ENCODE measurements at places on chromosomes 5 and 9.

- DNase-seq, result no peak
These were observed 395.7 kb upstream of the ACTBL2 start for GRCh38 chr5:57878301-57878722.

DNA sequence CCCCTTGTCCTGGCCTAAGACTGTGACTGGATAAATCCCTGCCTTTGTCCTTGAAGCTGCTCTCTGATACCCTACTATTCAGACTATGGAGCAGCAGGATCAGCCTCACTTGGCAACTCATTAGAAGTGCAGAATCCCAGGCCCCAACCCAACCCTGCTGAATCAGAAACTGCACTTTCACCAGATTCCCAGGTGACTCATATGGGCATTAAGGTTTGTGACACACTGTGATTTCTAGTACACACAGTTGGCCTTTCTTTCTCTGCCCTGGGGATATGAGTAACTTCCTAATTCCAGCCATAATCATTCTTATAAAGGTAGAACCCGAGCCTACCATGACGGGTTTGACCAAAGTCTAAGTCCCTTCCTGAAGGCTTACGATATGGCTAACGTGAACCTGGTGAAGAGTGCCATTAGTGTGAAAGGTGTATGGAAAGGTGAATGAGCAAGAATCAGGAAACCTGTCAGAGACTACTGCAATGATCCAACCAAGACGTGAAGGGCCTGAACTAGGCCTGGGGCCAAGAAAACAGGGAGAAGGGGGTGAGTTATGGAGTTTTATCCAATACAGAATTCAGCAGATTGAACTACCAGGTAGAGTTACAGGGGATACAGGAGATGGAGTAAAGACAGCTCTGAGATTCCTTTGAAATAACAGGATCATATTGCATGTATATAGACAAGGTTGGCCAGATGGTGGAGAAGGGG is 533.0 kb downstream of the BNC2 start:
- DNase-seq, result peak; percentile 86

GRCh38 chr5:51302343-51302742 is 80.9 kb upstream of the ISL1 start:
- DNase-seq, result no peak

DNA sequence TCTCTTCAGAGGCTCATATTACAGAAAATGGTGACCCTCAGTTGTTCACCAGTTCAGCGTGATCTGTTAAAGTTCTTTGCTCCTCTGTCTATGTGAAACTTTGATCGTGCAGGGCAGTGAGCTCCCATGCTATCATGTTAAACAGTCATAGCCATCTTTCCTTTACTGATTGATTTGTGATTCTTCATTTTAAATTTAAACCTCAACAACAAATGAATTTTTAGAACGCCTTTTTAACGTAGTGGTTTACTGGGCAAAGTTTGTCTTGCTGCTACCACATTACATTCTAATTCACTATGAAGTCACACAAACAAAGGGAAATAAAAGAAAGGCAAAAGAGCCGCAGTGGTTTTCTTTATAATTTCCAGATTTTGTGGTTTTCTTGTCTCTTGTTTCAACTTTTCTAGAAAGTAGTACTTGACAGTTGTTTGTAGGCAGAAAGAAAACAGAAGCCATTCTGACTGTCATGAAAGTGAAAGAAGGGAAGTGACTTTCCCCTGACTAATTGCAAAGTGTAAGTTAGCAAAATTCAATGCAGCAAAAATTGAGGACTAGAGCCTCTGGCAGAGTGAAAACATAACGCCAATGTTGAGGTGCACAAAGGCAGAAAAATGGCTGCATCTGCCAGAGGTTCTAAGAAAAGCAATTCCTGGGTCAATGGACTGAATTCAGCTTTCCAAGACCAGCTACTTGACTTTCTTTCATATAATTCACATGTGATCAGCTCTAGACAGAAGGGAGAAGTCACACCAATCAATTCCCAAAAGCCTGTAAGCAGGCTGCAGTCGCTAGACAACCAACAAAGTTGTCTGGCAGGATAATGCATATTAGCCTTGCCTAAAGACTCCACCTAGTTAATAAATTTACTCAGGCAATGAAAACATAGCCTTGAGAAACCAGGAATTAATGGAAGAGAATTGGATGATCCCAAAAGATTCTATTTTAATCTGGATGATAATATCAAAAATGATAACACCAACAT is 7.1 kb upstream of the IFNA6 start:
- no peak for DNase-seq

DNA sequence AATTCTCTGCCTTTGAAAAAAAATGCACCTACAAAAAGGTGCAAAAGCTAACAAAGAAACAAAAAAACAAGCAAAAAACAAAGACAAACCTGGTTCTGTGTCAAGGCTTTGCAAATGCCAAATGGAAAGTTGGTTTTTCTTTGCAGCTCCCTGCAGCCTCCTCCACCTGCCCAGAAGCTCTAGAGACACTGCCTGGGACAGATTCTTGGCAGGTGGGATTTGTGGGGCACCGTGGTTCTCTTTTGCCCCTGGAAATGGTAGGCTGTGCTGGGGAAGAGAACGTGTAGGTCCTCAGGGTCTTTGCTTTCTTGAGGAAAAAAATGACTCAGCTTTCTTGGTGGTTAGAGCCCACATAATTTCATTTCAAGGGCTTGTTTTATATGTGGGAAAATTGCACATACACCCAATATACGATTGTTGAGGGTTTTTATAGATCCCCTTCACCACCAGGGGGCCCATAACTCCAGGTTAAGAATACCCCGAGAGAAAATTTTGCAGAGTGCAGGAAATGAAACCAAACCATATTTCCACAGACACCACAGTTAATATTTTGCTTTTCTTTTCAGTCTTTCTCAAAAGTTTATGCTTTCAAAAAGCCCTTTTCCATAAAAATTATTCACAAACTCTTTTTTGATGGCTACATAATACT is 58.7 kb downstream of the NXNL2 start:
- no peak for DNase-seq

- no peak for DNase-seq
These were observed 239.2 kb downstream of the PIK3R1 start for GRCh38 chr5:68454766-68455165.

- peak; percentile 66 for DNase-seq
These were observed 53.1 kb upstream of the TYRP1 start for GRCh38 chr9:12640016-12640587.

- DNase-seq, result peak; percentile 62
These were observed 24.9 kb downstream of the MELK start for GRCh38 chr9:36597412-36598178.

DNA sequence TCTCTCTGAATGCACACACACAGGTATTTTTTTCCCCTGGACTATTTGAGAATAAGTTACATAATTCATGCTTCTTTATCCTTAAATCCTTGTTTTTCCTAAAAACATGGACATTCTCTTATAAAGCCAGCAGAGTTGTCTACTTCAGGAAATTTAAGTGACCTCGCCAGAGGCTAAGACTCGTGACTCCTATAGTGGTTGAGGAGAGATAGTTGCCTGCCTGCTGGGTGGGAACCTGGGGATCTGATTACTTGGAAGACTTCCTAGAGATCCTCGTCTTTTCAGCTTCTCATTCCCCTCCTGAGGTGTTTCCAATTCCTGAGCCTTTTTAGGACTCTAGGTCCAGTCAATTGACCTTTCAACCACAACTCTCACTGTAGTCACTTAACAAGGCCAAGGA is 5.5 kb downstream of the SLC30A5 start:
- DNase-seq, result no peak

GRCh38 chr5:151825445-151825844 is 53.7 kb downstream of the G3BP1 start:
- DNase-seq, result peak; percentile 64

DNA sequence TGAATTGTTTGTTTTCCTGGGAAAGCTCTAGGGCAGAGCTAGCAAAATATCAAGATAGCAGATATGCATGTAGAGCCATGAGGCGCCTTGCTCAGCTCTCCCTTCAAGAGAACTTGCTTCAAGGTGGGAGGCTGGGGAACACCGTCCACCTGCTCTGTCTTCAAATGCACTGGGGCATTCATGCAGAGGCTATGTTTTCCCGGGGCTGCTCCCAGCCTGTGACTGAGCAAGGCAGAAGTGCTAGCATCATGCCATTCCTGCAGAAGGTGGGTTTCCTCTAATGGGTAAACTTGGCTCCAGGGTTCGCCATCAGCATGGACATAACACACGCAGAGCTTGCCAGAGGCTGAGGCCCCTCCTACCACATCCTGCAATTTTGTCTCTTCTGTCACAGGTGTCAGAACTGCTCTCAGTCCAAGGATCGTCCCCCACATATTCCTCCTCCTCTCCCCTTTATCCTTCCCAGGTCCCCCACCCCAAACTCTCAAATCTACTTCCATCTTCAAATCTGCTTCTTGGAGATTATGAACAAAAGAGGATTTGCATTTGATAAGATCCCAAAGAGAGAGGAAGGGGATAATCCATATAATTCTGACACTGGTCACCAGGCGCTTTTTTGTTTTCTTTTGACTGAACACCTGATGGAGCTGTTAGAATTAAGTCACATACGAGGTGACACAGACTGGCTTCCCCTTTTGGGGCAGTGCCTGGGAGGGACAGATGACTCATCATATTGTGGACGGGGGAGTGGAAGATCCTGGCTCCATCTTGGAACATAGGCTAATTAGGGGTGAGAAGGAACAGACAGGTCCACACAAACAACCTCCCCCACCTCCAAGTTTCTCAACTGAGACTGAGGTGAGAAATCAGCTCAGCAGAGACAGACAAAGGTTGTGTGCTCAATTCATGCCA is 85.0 kb upstream of the TAF11L2 start:
- DNase-seq, result no peak

GRCh38 chr9:130371196-130371966 is 73.4 kb upstream of the ASS1 start:
- DNase-seq, result no peak

DNA sequence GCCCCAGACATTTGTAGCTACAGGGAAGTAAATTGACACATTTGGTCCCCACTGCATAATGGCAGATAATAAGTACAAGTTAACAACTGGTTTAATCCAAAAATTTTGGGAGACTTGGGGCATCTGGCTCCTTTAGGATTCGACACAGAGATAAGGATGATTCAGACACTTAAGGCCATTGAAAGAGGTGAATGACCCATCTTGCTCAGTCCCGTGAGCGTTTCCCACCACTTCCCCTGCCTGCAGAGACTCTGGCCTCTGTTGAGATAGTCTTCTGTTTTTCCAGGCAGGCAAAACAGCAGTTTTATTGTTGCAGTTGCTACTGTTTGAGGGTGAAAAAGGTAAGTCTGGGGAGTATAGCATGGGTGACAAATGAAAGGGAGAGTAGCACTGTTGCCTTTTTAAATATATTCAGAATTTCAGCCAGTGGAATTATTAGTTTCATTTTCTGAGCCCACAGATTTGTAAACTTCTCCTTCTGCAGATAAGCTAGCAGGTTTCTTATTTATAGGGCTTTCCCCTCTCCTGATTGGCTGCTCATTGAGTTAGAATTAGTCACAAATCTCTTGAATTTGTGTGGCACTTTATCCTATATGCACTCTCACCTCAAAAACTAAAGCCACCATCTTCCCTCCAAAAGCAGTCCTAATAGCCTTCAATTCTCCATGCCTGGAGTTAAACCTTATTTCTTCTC is 19.3 kb downstream of the ACO1 start:
- no peak for DNase-seq

DNA sequence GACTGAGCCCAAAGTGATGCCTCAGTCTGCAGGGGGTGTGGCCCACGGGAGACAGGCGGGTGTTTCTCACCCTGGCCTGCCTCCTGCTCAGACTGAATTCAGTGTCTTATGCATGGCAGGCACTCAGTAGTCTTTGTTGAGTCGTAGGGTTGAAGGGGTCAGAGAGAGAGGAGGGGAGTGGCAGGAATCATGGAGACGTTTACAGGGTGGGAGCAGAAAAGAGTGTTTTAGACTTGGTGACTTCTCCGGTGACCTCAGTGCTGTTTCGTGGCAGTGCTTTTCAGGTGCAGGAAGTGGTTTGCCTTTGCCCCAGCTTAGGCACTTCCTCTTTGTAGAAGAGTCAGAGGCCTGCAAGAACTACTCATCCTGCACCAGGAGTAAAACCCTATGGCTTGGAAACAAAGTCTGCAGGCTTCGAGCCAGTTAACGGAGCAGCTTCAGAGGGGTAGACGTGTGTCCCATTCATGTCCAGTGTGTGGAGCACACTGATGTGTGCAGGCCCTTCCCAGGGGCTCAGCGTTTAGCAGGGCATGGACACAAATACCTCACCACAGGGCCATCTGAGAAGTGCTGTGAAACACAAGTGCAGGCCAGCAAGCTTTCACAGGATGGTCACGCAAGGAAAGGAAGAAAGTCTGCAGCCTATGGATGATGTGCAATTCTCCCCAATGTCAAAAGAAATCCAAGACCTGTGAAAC is 24.5 kb upstream of the SEMA4D start:
- DNase-seq, result no peak

- DNase-seq, result peak; percentile 41
These were observed 154.3 kb downstream of the SPOCK1 start for GRCh38 chr5:137344723-137345322.

- no peak for DNase-seq
These were observed 277.8 kb downstream of the RAB3C start for GRCh38 chr5:58860680-58861079.

DNA sequence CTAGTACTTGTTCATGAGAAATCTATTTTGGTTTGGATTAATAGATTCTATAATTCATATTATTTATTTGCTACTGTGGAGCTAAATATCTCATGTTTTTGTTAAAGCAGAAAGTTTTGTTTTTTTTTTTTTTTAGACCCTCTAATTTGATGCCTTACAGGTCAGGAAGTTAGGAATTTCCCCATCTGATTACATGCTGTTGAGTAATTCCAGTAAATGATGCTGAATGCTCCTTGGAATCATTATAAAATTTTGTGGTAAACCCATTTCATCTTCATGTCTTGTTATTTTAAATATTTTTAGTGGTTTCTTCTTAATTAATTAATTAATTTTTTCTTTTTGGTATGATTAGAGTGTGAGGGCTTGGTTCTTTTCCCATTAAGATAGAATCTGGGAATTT is 35.6 kb downstream of the NNT start:
- no peak for DNase-seq

- DNase-seq, result no peak
These were observed 84.8 kb downstream of the TLE1 start for GRCh38 chr9:81604306-81605169.

GRCh38 chr5:159021901-159022556 is 77.7 kb downstream of the EBF1 start:
- DNase-seq, result no peak

GRCh38 chr5:134003817-134004625 is 754 bp downstream of the VDAC1 start:
- peak; percentile 27 for DNase-seq

- DNase-seq, result no peak
These were observed 22.5 kb downstream of the TNIP1 start for GRCh38 chr5:151058301-151058700.

DNA sequence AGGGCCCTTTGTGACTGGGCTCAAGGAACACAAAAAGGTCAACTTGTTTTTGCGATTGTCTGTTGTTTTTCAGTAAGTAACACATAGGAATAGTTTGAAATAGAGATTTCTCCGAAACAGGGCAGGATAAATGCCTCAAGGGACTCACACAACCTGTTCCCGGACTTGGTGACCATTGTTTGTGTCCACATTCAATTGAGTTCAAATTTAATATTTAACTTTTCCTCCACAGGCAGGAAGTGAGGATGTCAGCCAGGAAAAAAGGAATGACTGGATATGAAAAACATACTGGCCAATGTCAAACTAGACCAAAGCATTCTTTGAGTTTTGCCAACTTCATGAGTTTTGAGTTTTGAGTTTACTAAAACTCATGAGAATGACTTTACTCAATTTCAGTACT is 72.7 kb downstream of the SPATA31C2 start:
- DNase-seq, result no peak

All from kidney glomerular epithelial cell (primary cell).